ENCODE measurements at places on chromosomes 11 and 22.

- no peak for DNase-seq
Observed at GRCh38 chr11:108112057-108112456, 9.3 kb upstream of the ACAT1 start.

DNA sequence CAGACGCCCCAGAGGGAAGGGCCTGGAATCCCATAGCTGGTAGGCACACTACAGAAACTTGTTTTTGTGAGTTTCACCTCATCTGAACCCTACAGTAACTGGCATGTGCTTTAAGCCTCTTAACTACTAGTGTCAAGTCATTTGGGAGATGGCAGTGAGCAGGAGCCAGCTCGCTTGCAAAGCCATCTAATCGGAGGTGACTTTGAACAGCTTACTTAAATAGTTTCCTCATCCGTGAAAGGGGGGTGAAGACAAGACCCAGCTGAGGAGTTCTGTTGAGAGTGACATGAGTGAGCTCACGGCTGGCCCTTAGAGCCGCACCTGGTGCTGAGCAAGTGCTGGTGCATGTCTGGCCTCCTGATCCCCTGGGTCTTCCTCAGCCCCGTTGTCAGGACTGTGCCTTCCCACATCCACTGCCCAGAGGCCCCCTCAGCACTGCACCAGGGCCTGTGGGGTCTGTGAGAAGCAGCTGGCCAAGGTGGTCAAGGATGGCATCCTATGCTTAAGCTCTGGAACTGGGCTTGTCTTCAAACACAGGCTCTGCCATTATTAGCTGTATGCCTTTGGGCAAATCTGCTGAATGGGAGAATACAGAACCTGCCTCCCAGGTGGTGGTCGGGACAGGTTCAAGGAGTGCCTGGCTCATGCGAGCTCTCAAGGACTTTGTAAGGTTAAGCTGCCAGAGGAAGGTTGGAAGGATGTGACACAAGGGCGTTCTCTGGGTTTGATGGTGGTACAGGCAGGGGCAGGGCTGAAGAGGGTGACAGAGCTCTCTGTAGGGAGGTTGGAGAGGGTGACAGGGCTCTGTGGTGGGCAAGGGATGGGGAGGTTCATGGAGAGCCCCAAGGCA, 27.3 kb downstream of the INCENP start:
- DNase-seq = no peak

GRCh38 chr11:17244046-17244445, 32.5 kb upstream of the NUCB2 start:
- no peak for DNase-seq

GRCh38 chr11:82539669-82540068, 194.0 kb downstream of the FAM181B start:
- no peak for DNase-seq

GRCh38 chr22:36097880-36098279, 62.7 kb downstream of the APOL3 start:
- DNase-seq = no peak

GRCh38 chr22:43535741-43536140, 123.9 kb downstream of the MPPED1 start:
- no peak for DNase-seq

GRCh38 chr11:86205421-86206336, 38.9 kb upstream of the EED start:
- no peak for DNase-seq

GRCh38 chr22:38167988-38168407, 13.6 kb downstream of the PLA2G6 start:
- DNase-seq = no peak

- DNase-seq = no peak
Observed at GRCh38 chr11:66717925-66718319, 11.1 kb downstream of the SPTBN2 start.

GRCh38 chr22:29263791-29264276, 3.9 kb downstream of the RHBDD3 start:
- DNase-seq = no peak

DNA sequence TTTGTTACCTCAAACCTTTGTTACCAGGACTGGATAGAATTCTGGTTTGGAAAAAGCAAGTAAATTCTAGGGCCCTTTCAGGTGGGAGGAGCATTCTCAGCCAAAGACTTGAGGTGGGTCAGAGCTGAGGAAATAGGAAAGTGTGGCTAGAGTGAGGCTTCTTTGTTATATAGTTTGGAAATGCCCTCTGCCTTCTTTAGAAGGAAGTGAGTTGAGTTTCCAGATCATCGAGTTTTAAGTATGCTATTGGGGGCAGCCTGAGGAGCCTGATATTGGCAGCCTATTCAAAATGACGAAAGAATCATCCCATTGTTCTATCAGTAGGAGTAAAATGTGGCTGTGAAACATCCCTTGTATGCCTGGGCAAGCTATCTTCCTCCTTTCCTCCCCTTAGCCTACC, 134.1 kb downstream of the ARHGAP42 start:
- no peak for DNase-seq

DNA sequence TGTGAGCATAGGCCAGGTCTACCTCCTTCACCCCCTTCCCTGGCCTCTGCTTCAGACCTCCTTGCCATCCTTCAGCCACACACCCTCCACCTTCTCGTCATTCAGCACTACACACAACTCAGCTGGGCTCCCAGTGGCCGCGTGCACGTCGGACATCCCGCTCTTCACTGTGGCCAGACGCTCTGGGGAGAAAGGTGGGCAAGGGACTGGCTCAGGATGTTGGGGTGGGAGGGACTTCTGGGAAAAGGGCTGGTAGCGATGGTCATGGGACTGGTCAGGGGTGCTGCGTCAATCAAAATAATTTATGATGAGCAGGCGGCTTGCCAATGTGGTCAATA, 11.6 kb downstream of the IGSF22 start:
- no peak for DNase-seq

DNA sequence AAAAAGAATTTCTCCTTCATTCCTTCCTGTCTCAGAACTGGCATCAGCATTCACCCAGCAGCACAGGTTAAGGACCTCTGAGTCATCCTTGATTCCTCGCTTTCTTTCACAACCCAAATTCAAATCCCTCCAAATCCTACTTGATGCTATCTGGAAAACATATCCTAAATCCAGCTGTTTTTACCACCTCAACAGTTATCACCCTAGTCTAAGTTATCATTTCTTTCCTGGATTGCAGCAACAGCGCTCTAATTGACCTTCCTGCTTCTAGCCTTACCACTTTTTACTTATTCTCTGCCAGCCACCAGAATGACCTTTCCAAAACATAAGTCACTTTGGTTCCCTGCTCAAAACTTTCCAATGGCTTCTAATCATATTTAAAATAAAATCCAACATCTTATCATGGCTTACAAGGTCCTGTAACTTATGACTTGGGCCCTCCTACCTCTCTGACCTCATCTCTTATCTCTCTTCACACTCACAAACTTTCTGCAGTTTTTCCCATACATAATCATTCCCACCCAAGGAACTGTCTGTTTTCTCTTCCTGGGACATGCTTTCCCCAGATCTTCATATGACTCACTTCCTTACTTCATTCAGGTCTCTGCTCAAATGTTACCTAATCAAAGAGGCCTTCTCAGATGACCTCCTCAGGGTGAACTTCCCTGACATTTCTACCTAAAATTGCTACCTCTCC, 119.4 kb downstream of the TTC28 start:
- DNase-seq = no peak

DNA sequence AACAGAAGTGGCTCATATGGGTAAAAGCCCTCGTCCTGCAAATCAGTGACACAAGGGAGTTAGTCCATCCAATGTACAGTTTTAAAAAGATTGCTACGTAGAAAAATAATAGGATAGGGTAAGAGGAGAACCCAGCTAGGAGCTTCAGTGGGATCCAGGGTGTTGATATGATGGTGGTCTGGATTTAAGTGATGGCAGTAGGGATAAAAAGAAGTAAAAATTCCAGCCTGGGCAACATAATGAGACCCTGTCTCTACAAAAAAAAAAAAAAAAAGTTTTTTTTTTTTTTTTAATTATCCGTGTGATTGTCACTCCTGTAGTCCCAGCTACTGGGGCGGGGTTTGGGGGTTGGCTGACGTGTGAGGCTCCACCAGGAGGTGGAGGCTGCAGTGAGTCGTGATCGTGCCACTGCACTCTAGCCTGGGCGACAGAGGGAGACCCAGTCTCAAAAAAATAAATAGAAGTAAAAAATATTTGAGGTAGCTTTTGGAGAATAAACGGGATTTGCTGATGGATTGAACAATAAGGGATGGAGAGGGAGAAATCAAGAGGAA, 7.0 kb upstream of the L3MBTL2 start:
- DNase-seq = no peak

GRCh38 chr11:134517621-134518293, 105.7 kb upstream of the B3GAT1 start:
- no peak for DNase-seq

GRCh38 chr11:102555091-102555490, 24.5 kb upstream of the MMP7 start:
- no peak for DNase-seq

GRCh38 chr22:27445881-27446280, 355.7 kb downstream of the MN1 start:
- DNase-seq = no peak

DNA sequence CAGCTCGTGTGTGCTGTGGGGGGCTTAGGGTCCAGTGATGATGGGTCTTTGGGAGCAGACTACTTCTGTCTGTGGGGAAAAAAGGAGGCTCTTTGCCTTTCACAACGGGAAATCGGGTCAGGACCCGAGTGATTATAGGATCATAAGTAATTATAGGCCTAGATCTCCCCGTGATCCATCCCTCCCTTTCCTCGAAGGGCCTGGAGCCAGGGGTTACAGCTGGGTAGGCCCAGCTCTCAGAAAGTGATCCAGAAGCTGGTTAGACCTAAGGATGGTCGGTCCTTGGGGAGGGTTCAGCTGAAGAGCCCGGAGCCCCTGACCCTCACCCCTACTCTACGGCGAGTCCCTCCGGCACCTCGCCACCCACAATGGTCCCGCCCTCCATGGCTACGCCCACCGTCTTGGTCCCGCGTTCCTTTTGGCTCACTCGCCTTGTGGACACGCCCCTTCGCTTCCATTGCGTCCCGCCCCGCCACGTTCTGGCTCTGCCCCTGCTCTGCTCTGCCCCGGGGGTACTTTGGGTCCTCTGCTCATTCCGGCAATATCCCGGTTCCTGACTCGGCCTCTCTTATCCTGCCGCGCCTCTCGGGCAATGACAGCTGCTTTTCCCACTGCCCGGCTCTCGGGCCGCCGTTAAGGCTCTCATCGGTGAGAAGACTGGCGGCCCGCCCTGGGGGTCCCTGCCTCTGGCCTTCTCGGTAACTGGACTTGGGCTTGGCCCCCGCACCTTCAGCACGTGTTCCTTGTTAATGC, 5.0 kb downstream of the IGSF22 start:
- DNase-seq = peak; percentile 85

- no peak for DNase-seq
Observed at GRCh38 chr11:63719987-63720386, 38.7 kb downstream of the RTN3 start.

GRCh38 chr11:91314521-91314920, 910.1 kb upstream of the FAT3 start:
- no peak for DNase-seq

DNA sequence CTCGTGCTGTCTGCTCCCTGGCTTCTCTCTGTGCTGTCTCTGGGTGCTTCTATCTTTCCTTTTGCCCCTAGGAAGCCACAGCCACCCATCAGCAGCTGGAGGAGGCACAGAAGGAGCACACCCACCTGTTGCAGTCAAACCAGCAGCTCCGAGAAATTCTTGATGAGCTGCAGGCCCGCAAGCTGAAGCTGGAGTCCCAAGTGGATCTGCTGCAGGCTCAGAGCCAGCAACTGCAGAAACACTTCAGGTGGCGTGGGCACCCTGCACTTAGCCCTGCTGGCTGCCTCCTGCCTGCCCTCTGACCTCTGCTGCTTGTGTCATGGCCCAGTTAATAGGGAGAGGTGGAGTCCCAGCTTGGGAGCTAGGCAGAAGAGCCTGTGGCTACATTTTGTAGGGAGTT, 67.8 kb downstream of the CEP164 start:
- DNase-seq = no peak

GRCh38 chr11:27933992-27934829, 173.7 kb downstream of the KIF18A start:
- no peak for DNase-seq

- DNase-seq = no peak
Observed at GRCh38 chr22:30370641-30371230, 13.9 kb downstream of the CCDC157 start.

DNA sequence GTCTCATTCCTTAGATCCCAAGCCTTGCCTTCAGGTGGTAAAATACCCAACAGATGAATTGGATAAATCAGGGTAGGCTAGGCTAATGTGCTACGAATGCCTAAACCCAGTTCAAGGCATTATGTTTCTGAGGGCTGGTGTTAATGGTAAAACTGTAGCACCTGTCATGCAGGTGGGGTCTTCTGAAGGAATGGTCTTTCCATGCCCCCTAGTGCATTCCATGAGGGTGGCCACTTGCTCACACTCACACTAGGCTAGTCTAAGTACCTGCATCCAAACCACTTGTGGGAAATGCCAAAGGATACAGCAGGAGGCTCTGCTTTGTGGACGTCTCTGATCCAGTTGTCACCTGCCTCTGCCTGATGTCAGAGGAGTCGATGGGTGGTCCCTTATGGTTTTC, 24.2 kb upstream of the UCP3 start:
- no peak for DNase-seq

GRCh38 chr22:37211866-37212173, 457 bp downstream of the SSTR3 start:
- no peak for DNase-seq

DNA sequence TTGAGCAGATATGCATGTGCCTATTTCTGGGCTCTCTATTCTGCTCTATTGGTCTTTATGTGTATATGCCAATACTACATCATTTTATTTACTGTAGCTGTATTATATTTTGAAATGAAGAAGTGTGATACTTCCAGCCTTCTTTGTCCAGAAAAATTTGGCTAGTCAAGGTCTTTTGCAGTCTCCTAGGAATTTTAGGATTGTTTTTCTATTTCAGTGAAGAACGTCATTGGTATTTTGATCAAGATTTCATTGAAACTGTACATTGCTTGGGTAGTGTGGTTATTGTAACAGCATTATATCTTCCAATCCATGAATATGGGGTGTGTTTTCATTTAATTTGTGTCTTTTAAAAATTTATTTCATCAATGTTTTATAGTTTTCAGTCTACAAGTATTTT, 400.3 kb downstream of the AASDHPPT start:
- no peak for DNase-seq

- DNase-seq = no peak
Observed at GRCh38 chr11:69051381-69052342, 2.9 kb downstream of the TPCN2 start.

GRCh38 chr11:34135439-34135838, 30.0 kb downstream of the NAT10 start:
- no peak for DNase-seq
